ENCODE measurements at places on chromosomes 11 and 22.

DNA sequence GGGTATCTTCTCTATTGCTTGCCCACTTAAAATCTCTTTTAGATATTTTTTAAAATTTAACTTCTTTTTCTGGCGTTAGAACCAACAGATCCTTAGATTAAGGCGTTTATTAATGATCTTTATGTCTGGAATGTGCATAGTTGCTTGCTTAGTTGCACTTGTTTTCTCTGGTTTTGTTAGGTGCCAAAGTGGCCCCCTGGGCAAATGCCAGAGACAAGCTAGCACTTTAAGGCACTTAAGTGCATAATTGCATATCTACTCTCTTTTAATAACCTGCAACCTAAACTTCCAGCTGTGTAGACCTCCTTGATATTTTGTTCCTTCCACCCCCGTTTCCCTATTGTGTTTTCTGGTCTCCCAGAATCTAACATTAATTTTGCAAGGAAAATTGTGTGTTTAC, 3.3 kb downstream of the RBM4 start:
- DNase-seq: no peak

DNA sequence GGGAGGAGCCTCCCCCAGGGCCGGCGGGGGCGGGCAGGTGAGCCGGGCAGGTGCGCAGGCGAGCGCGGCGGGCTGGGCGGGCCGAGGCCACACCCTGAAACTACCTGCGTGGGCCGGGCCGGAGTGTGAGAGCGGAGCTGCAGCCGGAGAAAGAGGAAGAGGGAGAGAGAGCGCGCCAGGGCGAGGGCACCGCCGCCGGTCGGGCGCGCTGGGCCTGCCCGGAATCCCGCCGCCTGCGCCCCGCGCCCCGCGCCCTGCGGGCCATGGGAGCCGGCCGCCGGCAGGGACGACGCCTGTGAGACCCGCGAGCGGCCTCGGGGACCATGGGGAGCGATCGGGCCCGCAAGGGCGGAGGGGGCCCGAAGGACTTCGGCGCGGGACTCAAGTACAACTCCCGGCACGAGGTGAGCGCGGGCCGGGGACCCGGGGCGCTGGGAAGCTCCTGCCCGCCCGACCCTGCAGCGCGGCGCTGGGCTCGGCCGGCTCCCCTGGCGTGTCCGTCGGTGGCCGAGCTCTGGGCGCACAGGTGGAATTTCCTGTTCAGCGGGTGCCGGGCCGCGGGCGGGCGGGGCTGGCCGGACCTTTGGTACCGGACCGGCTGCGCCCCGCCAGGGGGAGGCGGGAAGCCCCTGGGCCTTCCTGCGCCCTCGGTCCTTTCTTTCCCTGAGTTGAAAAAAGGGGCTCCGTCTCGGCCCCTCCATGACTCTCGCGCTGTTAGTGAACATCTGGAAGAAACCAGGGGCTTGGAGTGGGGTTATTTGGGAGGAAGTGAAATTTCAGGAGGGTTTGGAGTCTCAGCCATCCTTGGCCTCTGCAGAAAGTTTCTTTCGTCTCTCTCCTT, at the start of gene ST14:
Gene ST14, plus strand, starts transcription at position 126 of the 841 bp plus-strand sequence. Its CDS starts 198 bp downstream, at position 324.
- no peak for DNase-seq

GRCh38 chr11:67266449-67267187, at the start of gene GRK2:
TSS of gene GRK2 (plus strand) at chr11:67266473. CDS start at chr11:67266700, 227 bp downstream.
- no peak for DNase-seq

DNA sequence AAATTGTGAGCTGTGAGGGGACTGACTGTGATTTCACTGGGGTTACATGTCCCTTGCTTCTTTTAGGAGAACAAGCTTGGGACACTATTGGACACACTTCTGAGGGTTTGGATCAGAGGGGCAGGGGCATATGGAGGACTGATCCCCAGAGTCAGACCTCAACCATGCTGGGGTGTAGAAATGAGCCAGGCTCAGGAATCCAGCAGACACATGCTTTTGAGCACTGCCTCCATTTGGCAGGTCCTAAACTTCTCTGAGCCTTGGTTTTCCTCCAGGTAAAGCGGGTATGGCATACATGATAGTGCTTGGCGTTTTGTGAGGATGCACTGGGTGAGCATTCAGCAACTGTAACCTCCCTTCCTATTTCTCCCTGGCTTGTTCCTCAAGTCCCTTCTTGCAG, 74.7 kb downstream of the ADAMTS15 start:
- DNase-seq: no peak

GRCh38 chr11:76207642-76208401, 1.5 kb upstream of the WNT11 start:
- peak; percentile 56 for DNase-seq

- no peak for DNase-seq
These were observed 6.6 kb upstream of the CDC42BPG start for GRCh38 chr11:64850979-64851567.

DNA sequence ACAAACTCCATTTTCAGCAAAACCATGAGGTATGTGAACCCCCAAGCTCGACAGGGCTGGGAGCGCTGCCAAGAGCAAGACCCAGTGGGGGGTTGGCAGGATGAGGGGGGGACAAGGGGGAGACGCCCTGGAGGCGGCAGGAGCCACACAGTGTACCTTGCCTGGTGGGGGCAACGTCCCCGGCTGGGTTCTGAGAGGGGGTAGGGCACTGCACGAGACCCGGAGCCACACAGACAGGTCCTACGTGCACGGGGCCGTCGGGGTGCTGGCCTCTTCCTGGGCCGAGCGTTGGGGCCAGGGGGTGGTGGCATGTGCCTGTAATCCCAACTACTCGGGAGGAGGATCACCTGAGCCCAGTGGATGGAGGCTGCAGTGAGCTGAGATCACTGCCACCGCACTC, 28.8 kb downstream of the TBX1 start:
- DNase-seq: no peak

DNA sequence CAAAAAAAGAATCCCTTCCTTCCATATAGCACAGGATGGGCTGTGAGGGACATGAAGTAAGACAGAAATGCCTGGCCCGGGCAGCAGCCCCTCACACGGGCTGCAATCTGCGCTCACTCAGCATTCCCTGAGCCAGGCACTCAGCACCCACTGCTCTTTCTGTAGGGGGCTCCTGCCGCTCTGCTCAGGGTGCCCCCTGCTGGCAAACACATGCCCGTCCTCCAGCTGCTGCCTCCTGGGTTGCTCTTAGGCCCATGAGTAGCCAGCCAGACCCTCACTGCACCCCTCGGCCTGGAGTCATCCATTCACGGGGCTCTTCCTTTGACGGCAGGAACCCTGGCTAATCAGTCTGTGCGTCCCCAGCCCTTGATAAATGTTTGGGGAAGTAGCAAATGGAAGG, 6.9 kb downstream of the MCAT start:
- DNase-seq: peak; percentile 28

- DNase-seq: no peak
These were observed 59.3 kb downstream of the EHF start for GRCh38 chr11:34680206-34680605.

GRCh38 chr11:8605971-8606563, 12.0 kb upstream of the STK33 start:
- no peak for DNase-seq

- DNase-seq: no peak
These were observed 32.8 kb downstream of the ARHGAP20 start for GRCh38 chr11:110679323-110679975.

- no peak for DNase-seq
These were observed 274.5 kb upstream of the B3GAT1 start for GRCh38 chr11:134686460-134687061.

GRCh38 chr22:48240935-48241230, 1478.4 kb downstream of the TBC1D22A start:
- DNase-seq: no peak

GRCh38 chr11:63537293-63538101, 889 bp downstream of the PLAAT4 start:
- peak; percentile 87 for DNase-seq

GRCh38 chr11:129375751-129376657, at the start of gene BARX2:
TSS of gene BARX2 (plus strand) at chr11:129375848. CDS start at chr11:129376036, 188 bp downstream.
- DNase-seq: no peak

DNA sequence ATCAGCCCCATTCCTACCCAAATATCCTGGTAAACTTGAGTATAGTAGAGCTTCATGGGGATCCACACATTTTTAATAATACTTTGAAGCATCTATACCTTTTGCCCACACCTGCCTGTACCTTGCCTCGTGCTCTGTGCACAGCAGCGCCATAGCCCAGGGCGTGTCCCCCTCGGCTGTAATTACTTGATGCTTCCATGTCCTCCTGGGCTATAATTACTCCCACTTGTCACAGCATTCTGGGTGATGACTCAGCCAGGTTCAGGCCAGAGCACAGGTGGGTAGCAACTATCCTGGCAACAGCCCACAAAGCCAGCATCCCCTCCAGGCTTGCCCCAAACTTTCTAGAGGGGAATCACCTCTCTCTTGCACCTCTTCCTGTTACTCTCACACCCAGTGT, 23.7 kb upstream of the SLC36A4 start:
- DNase-seq: no peak

DNA sequence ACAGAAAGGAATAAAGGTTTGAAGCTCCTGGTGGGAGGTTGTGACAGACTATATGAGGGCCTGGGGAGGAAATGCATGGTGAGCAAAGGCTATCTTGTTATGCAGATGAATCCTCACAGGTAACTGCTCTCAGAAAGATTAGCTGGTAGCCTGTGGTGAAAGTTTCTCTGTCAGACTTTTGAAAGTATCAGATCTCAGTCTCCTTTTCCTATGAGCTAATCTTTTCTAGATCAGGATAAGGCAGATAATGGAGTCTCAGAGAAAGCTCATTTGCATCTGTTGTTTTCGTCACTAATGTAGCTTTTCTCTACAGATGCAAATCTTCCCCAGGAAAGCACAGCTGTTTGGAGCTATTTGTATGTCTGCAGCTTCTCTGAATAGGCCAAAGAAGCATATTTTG, 21.0 kb upstream of the OR6X1 start:
- DNase-seq: no peak

- no peak for DNase-seq
These were observed 16.2 kb upstream of the CASTOR1 start for GRCh38 chr22:30305519-30305905.

DNA sequence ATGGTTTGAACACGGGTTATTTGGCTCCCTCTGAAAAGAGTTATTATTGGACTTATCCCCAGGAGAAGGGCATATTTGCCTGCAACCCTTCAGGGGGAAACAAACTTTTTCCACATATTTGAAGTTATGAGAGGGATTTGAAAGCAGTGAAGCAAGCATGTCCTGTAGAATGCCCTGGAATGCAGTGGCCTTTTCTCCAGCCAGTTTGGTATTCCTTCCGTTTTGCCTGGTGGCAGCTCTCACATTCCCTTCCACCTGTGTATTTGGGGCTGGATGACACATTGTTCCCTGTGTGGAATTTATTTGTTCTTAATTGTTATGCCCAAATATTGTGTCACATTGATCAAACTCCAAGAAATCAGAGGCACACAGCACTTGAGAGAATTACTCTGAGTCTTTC, 59.0 kb downstream of the OSBP2 start:
- no peak for DNase-seq

- no peak for DNase-seq
These were observed 161.8 kb upstream of the GRK3 start for GRCh38 chr22:25402501-25403283.

- DNase-seq: no peak
These were observed 194.0 kb downstream of the FAM76B start for GRCh38 chr11:95595541-95595940.

- no peak for DNase-seq
These were observed 1.1 kb downstream of the TPST2 start for GRCh38 chr22:26588729-26589366.

GRCh38 chr11:66476841-66477251, 3.4 kb upstream of the DPP3 start:
- DNase-seq: no peak

- no peak for DNase-seq
These were observed 31.4 kb downstream of the IGHMBP2 start for GRCh38 chr11:68935066-68935465.

DNA sequence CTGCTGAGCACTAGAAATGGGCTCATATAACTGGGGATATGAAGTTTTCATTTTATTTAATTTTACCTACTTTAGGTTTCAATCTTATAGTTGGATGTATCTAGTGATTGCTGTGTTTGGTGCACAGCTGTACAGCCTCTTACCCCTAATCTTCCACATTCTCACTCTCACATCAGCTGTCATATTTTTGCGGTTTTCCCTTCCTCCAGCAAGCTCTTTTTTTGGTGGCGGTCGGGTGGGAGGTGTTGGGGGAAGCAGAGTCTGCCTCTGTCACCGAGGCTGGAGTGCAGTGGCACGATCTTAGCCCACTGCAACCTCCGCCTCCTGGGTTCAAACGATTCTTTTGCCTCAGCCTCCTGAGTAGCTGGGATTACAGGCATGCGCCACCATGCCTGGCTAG, 445.1 kb upstream of the ISX start:
- no peak for DNase-seq

GRCh38 chr11:113316256-113316655, 1.9 kb downstream of the TTC12 start:
- no peak for DNase-seq

DNA sequence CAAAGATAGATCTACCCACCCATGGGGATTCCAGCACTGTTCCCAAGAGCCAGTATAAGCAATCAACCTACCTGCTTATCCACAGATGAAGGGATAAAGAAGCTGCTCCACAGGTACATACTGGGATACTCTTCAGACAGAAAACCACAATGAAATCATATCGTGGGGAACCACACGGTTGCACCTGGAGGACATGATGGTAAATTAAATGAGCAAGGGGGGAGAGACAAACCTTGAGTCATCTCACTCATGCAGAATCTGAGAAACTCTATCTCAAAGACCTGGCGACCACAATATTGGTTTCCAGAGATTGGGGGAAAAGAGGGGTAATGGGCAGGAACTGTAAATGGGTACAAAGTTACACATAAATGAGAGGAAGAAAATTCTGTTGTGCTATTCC, 14.5 kb downstream of the RGL4 start:
- DNase-seq: no peak

DNA sequence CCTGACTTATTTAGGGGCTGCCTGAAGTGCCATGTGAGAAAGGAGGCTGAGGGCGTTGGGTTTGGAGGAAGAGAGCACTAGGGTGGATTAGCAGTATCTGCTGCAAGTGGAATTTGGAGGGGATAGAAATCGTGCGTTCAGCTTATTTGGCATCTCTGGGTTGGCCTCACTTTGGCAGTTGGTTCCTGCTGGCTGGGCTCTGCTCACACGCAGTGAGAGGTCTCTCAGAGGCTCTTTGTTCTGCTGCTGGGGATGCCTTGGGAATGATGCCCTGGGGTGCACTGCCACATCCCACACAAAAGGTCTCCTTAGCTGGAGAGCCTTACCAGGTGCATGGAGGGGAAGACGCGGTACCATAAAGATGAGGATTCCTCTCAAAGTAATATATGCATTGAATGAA, 17.7 kb upstream of the MICAL2 start:
- DNase-seq: no peak

DNA sequence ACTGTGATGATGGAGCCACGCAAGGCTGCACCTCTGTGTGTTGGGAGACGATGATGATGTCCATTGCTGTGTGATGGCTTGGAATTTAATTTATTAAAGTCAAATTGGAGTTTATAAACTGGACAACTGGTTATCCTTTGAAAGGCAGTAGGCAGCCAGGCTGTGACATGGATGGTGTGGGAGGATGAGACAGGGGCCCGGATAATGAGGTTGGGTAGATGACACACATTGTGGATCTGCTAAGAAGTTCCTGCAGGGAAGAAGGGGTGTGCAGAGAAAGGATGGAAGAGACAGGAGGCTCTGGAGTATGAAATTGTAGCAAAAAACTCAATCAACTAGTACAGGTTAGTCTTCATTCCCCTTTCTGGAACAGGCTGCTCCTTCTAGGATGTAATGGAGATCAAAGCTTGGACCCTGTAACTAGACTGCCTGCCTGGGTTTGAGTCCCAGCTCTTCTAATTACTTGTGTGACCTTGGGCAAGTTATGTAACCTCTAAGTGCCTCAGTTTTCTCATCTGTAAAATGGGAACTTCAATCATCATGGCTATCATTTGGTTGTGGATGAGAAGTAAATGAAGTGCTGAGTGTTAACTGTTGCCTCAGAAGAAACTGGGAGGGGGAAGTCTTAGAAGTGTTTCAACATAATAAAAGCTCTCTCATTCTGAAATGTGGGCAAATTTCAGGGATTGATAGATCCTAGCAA, 4.2 kb upstream of the HINFP start:
- no peak for DNase-seq

Measured in NCI-H1694 treated with DMSO at 0.1 percent for 48 hours (cell line).